ENCODE measurements at places on chromosomes 5 and 9.

GRCh38 chr5:33308586-33308985, 132.2 kb upstream of the TARS1 start:
- H3K27me3 ChIP-seq: no peaks in the 10 kb centered on the region
- H3K27ac ChIP-seq: no peak overlapping the region
- no peaks in the 10 kb centered on the region for H3K36me3 ChIP-seq
- no peak overlapping the region for H3K4me3 ChIP-seq

DNA sequence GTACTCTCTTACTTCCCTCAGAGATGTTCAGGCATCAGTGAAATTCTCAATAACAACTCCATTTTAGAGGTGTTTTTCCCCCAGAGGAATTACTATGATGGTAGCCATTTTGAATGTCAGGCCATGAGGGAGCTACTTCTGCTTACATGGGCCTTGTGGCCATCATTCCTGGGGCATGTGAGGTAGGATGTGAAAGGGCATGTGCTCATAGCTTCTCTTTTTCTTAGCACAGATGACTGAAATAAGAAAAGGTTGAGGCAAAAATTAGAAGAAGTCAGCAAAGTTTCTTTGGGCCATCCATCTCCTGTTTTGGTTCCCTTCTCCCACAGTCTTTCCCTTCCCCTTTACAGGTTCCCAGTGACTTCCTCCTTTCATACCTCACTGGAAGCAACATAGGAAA, 68.8 kb downstream of the FEM1C start:
- no peak overlapping the region for H3K27ac ChIP-seq
- no peak for DNase-seq
- no peaks in the 10 kb centered on the region for H3K4me1 ChIP-seq
- no peaks in the 10 kb centered on the region for H3K36me3 ChIP-seq
- no peaks in the 10 kb centered on the region for H3K27me3 ChIP-seq

DNA sequence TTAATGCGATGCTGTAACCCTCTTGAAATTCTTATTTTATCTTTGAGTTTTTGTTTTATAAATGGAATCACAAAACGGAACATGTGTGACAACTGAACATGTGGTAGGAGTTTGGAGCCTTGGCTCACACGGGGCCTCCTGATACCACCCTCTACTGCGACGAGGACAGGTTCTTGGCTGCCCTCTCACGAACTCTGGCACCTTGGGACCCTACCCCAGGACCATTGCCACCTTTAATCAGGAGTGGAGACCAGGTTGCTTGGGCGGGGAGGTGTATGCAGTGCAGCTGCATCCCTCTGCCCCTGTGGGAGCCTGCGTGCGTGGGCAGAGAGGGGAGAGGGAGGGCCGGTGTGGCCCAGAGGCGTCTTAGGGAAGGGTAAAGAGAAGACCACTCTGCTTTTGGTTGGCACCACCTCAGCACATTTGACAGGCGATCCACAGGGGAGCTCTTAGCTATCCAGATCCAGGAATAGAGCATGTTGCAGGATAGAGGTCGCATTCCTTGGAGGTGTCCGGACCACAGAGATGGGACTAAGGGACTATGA, 753.9 kb upstream of the PTPRD start:
- H3K4me3 ChIP-seq: no peak overlapping the region
- no peak for DNase-seq
- no peaks in the 10 kb centered on the region for H3K27me3 ChIP-seq
- H3K27ac ChIP-seq: no peak overlapping the region
- H3K36me3 ChIP-seq: no peaks in the 10 kb centered on the region
- H3K4me1 ChIP-seq: no peaks in the 10 kb centered on the region

- peaks cover 8% of the 10 kb centered on the region for H3K4me1 ChIP-seq
- no peak overlapping the region for H3K4me3 ChIP-seq
- H3K27ac ChIP-seq: peak overlapping the region; percentile 46
- DNase-seq: no peak
Observed at GRCh38 chr5:73436535-73437100, 12.0 kb downstream of the FOXD1 start.

DNA sequence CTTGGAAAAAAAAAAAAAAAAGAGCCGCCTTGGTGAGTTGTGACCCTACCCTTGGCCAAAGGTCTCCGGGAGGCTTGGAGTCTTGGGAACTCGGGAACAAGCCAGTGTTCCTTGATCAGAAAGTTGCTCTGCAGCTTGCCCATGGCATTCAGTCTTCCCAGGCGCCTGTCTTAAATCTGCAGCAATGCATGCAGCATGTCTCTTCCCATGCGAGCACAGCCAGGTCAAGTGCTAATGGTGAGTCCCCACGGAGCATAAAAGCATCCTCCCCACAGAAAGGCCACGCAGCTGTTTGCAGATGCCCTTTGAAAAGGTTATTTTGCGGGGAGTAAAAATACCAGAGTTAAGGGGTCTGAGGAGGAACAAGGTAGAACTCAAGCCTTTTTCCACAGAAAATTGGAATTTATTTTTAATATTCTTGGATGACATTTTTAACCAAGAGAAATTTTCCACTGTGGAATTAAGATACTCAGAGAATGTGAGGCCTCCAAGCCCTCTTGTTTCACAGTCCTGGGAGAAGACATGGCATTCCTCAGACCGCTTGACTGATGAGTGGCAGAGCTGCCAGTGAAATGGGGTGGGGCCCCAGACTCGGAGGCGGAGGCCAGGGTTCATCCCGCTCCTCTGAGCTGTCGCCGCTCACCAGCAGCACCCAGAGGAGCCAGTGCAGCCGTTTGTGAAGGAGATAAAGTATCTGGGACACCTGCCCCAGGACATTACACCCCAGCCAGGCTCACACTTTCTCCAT, 81.6 kb downstream of the CYFIP2 start:
- no peak overlapping the region for H3K4me3 ChIP-seq
- H3K27me3 ChIP-seq: no peaks in the 10 kb centered on the region
- no peak overlapping the region for H3K27ac ChIP-seq
- H3K4me1 ChIP-seq: no peaks in the 10 kb centered on the region
- H3K36me3 ChIP-seq: no peaks in the 10 kb centered on the region

GRCh38 chr9:131876486-131876885, 136.6 kb upstream of the RAPGEF1 start:
- H3K27ac ChIP-seq: no peak overlapping the region
- DNase-seq: no peak
- H3K4me1 ChIP-seq: no peaks in the 10 kb centered on the region
- H3K36me3 ChIP-seq: no peaks in the 10 kb centered on the region
- H3K4me3 ChIP-seq: no peak overlapping the region

DNA sequence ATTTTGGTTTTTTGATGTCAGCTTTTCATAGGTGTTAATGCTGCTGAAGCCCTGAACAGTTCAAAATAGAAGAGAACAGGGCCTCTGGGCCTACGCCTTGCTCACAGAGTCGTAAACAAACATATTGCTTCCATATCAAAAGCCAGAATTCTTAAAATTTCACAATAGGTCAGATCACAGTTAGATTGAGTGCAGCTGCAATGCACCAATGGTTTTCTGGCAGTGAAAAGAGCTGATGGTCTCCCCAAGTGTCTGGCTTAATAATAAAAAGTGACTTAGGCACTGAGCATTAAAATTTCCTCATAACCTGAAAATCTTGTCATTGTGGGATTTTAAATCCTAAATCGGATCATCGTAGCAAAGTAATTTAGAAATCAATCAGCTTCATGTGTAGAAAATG, 493.0 kb downstream of the CAAP1 start:
- no peak for DNase-seq
- no peaks in the 10 kb centered on the region for H3K4me1 ChIP-seq
- H3K4me3 ChIP-seq: no peak overlapping the region
- no peak overlapping the region for H3K27ac ChIP-seq
